ENCODE measurements at places on chromosomes 12 and 14.

DNA sequence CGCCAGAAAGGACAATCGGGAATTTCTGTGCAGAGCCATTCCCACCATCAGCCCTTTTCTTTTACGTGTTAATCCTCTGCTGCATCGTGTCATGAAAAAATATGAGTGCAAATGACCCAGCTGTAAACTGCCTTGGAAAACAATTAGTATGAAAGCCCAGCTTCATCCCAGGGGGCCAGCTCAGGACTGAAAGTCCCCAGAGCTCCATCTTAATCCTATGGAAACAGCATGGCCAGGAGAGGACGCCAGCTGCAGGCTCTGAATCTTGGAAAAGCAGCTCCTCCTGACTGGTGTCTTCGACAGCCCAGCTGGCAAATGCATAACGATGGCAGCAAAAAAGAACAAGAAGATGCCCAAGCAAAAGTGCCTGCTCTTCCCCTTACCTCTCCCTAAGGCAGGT, 191.5 kb downstream of the NTF3 start:
- no peak for DNase-seq

DNA sequence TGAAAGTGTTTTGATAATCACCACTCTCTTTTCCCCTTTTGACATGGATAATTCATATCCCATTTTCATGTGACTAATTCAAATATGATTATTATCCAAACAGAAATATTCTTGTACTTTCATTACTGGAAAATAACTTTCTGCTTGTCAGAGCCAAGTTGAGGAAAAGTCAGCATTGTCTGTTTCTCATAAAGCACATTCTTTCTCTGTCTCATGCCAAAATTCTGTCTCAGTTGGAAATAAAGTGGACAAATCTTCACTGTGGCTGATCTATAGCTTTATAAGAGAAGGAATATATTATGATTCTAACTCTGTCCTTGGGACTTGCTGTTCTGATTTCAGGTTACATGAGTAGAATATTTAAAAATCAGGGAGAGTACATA, 22.7 kb upstream of the PRICKLE1 start:
- DNase-seq: no peak

GRCh38 chr12:123506843-123507236, 26.7 kb downstream of the RILPL1 start:
- DNase-seq: no peak

GRCh38 chr12:11777451-11777850, 128.0 kb downstream of the ETV6 start:
- no peak for DNase-seq

DNA sequence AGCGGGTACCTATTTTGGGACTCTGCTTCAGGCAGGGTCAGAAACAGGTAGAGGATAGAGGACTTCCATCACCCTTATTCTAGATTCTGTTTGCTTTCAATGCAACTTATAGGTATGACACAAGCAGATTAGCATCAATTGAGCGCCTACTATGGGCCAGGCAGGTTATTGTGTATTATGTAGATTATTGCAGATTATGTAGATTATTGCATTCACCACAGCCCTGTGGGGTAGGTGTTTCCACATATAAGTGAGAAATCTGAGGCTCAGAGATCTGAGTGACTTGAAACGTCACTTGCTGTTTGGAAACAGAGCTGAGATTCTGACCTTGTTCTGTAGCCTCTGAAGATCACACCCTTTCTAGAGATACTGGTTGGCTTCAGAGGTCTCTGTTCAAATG, 25.7 kb upstream of the SERPINA4 start:
- DNase-seq: no peak

DNA sequence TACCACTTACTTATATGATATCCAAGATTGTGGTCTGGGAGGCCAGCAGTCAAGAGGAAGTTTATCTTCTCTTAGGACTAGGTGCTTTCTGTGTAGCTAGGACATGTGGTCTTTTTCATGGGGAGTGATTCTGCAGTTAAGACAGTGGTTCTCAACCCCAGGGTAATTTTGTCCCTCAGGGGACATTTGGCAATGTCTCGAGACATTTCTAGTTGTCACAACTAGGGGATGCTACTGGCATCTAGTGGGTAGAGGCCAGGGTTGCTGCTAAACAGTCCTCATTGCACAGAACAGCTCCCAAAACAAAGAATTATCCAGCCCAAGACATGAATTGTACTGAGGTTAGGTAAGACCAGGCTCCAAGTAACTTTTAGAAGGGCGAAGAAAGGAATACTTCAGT, 20.0 kb downstream of the AMDHD1 start:
- DNase-seq: no peak

- no peak for DNase-seq
These were observed 5.9 kb downstream of the DGLUCY start for GRCh38 chr14:91119556-91120311.

DNA sequence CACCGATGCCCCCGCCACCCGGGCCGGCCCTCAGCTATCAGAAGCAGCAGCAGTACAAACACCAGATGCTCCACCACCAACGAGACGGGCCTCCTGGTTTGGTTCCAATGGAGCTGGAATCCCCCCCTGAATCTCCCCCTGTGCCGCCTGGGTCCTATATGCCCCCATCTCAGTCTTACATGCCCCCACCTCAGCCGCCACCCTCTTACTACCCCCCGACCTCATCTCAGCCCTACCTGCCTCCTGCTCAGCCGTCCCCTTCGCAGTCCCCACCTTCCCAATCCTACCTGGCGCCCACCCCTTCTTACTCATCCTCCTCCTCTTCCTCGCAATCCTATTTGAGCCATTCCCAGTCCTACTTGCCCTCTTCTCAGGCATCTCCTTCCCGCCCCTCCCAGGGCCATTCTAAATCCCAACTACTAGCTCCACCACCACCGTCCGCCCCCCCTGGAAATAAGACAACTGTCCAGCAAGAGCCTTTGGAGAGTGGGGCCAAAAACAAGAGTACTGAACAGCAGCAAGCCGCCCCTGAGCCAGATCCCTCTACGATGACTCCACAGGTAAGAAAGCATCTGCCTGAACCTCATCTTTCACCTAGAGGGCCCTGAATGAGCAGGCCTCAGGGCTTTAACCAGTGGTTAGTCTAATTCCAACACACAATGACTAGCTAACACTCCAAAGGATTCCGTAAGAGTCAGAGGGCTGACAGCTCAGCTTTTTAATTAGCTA, 851 bp downstream of the YLPM1 start:
- DNase-seq: no peak

All from AG09319 (cell line).